Stimulated activated CD4-positive, alpha-beta T cell treated with anti-CD3 and anti-CD28 coated beads, Interleukin-4, amount 100 ng/mL, for 1 hour (primary cell): ENCODE measurements at places on chromosomes 2 and 18.

- DNase-seq, result no peak
Observed at GRCh38 chr18:1998121-1998520, 573.2 kb downstream of the METTL4 start.

GRCh38 chr18:1446765-1447164 lies 542.1 kb downstream of the ADCYAP1 start:
- no peak for DNase-seq

DNA sequence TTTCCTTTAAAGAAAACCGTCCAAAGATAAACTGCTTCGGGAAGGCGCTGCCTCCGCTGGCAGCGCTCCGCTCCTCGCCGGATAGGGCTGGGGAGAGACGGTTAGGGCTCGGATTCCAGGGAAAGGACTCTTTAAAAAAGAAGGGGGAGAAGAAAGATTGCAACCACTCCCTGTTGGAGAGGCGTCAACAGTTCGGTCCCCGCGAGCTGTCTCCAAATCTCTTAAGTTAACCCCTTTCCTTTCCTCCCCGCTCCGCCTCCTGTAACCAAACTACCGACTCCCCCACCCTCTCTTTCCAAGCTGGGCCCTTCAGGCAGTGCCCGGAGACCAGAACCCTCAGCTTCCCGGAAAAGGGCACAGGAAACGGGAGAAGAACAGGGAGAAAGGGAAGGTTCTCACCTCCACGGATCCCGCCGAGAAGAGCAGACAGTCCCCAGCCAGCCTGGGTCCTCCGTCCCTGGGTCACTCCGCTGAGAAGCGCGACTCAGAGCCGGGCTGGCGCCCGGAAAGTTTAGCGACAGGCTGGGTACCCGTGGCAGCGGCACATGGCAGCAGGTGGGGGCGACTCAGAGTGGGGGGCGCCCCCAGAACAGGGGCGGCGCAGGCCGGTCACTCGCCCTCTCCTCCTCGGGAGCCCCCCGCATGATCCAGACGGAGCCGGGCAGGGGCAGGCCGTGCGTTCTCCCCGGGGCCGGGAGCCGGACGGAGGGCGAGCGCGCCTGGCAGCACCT lies 675 bp downstream of the FZD5 start:
- peak; percentile 26 for DNase-seq

GRCh38 chr2:71940695-71941094 lies 207.0 kb downstream of the CYP26B1 start:
- DNase-seq, result no peak

DNA sequence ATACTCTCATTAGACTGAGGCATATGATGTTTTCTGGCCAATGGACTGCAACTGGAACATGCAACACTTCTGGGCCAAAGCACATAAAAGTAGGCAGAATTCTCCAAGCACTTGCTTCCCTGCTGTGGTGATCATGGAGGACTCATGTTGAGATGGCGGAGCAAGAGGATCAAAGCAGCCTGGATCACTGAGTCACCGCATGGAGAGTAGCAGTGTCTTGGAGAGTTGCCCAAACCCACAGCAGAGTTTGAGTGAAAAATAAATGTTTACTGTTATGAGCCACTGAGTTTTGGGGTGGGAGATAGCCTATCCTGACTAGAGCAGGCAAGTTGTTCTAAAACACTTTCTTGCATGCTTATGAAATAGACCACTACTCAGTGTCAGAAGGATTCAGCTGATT lies 359.5 kb downstream of the ZNF521 start:
- DNase-seq, result no peak

- DNase-seq, result no peak
Observed at GRCh38 chr18:69631281-69631680, 230.6 kb downstream of the DOK6 start.

DNA sequence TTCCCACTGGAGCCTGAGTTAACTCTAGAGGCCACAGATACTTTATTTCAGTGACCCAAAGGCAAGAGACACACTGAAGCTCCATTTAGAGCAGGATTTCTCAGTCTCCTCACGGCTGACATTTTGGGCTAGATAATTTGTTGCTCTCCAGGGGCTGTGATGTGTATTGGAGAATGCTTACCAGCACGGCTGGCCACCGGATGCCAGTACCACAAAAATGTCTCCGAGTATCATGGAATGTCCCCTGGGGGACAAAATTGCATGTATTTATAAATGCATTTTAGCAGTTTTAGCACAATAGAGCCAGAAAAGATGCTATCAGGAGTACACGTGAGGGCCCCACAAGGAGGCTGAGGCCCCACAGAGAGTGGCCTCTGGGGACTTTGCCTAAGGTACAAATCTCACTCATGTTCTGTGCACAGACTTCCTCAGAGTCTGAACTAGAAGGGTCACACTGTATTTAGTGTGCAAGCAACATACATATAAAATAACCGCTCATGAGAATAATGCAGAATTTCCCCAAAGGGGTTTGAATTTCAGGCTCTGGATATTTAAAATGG lies 20.5 kb upstream of the DCC start:
- DNase-seq, result no peak

DNA sequence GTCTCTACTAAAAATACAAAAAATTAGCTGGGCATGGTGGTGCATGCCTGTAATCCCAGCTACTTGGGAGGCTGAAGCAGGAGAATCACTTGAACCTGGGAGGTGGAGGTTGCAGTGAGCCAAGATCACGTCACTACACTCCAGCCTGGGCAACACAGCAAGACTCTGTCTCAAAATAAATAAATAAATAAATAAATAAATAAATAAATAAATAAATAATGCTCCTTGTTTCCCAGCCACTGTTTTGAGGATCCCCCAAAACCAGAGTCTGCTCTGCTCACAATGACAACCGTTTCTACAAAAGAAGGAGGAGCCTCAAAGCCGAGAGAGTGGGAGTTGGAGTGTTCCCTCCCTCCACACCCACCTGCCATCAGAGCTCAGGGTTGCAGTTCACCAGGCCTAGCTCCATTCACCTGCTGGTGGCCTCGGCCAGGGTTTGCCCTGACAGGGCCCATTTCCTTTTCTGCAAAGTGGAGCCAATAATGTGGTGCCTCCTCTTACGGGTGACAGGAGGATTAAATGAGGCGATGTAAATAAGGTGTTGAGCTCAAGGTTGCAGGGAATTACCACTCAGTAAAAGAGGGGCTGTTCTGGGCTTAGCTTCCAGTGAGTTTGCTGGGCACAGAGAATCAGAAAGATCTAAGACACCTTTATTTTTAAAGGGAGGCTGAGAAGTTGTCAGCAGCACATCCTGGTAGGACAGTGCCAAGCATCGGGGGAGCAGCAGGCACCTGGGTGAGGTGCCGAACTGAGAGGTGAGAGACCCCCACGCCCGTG lies 25.5 kb downstream of the CRACDL start:
- no peak for DNase-seq

GRCh38 chr2:235399895-235400294 lies 93.9 kb upstream of the AGAP1 start:
- DNase-seq, result no peak

- no peak for DNase-seq
Observed at GRCh38 chr18:61470031-61470674, 136.9 kb downstream of the CDH20 start.

GRCh38 chr2:200026332-200027230 lies 71.2 kb downstream of the MAIP1 start:
- no peak for DNase-seq

- no peak for DNase-seq
Observed at GRCh38 chr2:15982285-15983044, 42.1 kb downstream of the MYCN start.

GRCh38 chr2:200193791-200194190 lies 112.7 kb upstream of the SPATS2L start:
- no peak for DNase-seq

DNA sequence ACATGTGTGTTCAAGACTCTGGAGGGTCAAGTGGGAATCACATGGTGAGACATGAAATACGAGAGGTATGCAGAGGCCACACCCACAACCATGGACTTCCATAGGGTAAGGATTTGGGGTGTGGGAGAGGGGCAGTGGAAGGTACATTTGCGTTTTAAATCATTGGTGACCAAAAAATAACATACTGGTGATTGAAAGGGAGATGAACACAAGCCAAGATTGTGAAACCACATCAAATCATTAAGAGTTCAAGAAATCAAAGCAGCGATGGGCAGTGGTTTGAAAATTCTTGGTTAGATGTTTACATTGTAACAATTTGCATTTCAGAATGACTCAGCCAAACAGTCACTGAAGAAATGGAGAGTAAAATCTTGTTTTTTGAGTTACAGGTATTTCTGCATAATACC lies 1.9 kb upstream of the CABYR start:
- no peak for DNase-seq

GRCh38 chr2:215554689-215555498 lies 119.0 kb upstream of the FN1 start:
- DNase-seq, result no peak

DNA sequence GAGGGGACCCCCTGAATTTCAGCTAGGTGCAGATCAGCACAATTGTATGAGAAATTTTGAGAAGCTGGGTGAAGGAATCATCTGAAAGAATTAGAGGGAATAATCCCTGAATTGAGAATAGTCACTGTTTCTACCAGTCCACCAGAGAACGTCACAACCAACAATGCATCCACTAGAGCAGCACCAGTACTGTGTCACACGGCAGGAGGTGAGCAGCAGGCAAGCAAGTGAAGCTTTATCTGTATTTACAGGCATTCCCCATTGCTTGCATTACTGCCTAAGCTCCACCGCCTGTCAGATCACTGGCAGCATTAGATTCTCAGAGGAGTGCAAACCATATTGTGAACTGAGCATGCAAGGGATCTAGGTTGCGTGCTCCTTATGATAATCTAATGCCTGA lies 40.7 kb downstream of the GDF7 start:
- DNase-seq, result no peak

- no peak for DNase-seq
Observed at GRCh38 chr2:219906114-219907010, 278.9 kb downstream of the SLC4A3 start.

DNA sequence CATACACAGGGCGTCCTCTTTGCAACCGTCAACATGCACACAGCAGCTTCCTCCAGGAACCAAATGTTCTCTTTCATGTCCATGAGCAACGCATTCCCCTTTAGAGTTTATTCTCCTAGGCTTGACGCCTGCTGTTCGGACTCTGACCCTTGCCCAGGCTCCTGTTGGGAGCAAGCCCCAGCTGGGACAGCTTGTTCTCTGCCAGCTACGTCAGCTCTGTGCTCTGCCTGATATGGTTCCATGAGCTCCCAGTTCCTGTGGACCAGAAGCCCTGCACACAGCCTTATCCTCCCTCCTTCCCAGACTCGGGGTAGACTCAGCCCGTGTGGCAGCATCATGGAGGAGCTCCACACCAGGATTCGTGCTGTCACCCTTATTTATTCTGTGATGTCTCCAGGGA lies 253.1 kb upstream of the PXDN start:
- no peak for DNase-seq

DNA sequence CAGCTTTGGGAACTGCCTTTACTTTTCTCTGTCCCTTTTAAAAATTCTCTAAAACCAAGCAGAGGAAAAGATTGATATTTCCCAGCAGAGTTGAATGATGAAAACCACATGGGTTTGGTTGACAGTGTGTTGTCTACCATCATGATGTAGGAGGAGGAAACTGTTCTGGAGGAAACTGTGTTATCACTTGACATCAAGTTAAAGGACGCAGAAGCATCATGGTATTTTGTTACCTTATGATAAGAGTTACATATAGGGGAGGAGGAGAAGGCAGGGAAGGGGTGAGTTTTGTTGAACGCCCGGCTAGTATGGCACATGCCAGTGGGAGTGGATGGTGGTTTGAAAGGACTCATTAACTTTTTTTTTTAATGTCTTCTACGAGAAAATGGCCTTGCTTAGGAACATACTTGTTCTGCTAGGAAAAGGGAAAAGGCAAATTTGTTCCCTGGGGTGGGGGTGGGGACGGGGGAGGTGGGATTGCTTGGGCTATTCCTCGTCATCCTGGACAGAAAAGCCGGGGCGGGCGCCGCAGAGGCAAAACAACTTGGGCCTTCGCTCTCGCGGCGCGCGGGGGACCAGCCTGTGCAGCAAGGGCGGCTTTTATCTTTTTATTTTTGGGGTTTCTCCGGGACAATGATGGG lies 766 bp downstream of the TMEM17 start:
- DNase-seq, result no peak

DNA sequence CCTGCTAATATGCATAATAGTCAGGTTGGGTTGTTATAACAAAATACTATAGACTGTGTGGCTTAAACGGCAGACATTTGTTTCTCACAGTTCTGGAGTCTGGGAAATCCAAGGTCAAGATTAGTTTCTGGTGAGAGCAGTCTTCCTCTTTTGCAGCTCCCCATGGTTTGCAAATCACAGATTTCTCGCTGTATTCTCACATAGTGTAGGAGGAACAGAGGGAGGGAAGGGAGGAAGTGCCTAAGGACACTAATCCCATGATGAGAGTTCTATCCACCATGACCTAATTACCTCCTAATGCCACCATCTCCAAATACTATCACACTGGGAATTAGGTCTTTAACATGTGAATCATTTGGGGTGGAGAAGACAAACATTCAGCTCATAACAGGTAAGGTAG lies 20.1 kb upstream of the PTH2R start:
- no peak for DNase-seq

DNA sequence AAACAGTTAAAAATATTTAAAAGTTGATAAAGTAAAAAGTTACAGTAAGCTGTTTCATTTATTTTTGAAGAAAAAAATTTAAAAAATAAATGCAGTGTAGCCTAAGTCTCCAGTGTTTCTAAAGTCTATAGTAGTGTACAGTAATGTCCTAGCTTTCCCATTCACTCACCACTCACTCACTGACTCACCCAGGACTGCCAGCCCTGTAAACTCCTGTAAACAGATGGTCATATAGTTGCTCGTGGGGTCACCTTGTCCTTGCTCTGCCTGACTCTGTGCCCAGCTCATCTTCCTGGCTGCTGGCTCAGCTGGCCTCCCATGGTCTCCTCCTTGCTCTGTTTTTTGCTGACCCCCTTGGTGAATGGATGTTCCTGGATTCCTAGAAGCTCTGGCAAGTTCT lies 180.3 kb downstream of the VAPA start:
- DNase-seq, result no peak

- DNase-seq, result no peak
Observed at GRCh38 chr18:5909125-5909524, 13.8 kb upstream of the TMEM200C start.

GRCh38 chr2:20534913-20535801 lies 88.3 kb downstream of the RHOB start:
- no peak for DNase-seq

DNA sequence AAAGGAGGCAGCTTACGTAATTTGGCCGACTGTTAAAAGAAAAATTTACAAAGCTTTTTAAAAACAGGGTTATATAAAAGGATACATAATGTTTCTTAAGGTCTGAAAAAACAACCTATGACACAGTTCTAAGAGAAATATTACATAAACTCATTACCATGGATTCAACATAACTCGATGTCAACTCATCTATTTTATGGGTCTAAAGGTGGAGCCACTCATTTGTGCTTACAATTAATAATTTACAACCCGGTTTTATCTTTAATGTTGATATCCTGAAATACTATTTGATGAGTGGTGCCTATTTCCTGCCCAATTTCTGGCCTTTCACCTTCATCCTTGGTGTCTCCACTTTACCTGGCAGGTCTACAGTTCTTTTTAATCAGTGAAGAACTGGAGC lies 15.1 kb downstream of the USP40 start:
- DNase-seq, result no peak

GRCh38 chr18:75880925-75881504 lies 453.5 kb upstream of the SMIM21 start:
- no peak for DNase-seq

GRCh38 chr2:49616800-49617199 lies 462.5 kb upstream of the FSHR start:
- DNase-seq, result no peak

- DNase-seq, result peak; percentile 58
Observed at GRCh38 chr18:54284981-54285785, 15.9 kb downstream of the POLI start.
